ENCODE measurements at places on chromosomes 3 and 15.
A peak's percentile ranks its signal among the peaks of the same experiment; 100 is the strongest.

GRCh38 chr3:27696906-27697305, 25.2 kb downstream of the EOMES start:
- no peak for DNase-seq

DNA sequence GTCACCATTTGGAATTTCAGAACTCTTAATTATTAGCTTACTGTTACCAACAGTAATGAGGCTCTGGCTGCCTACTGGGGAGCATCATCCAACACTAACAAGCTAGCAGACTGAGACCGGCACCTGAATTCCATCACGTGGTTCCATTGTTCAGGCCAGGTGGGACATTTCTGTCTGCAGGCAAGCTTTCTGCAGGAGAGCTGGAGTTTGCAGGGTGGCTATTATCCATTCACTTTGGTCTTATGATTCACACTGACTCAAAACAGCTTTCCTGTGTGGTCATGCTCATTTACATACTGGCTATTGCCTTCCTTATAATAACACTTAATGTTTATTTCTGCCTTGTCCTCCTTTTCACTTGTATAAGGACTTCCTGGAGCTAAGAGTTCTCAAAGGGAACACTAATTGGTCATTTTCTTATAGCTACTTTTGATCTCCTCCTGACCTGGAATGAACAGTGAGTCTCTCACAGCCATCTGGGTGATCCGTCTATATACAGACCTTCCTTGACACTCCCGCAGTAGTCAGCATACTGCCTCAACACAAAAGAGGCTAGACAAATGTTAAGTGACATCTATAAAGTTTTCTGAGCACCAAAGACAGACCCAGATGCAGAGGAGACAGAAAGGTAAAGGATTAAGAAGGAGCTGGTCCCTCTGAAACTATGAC, 695.4 kb downstream of the FHIT start:
- no peak for DNase-seq

- no peak for DNase-seq
These were observed 131.7 kb downstream of the TNIK start for GRCh38 chr3:171328419-171329082.

DNA sequence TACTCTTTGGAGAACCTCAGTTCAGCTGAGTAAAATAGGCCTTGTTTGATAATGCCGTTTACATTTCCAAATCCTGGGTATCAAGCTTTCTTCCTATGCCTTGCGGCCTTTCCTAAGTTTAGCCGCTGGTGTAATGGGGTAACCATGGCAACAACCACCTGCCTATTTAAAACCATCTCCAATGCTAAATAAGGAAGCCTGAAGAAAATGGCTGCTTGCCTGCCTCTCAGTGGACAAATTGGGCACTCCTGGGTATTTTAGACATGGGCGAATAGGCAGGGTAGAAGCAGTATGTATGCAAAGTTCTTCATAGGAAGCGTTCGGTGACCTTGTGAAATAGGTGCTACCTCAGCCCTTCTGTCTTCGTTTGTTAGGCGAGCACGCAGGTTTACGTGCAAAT, 122.7 kb downstream of the DGKG start:
- peak; percentile 49 for DNase-seq

- no peak for DNase-seq
These were observed 235.4 kb downstream of the EBLN2 start for GRCh38 chr3:73296859-73297258.

GRCh38 chr15:98671060-98672008, 23.0 kb downstream of the IGF1R start:
- DNase-seq: no peak

DNA sequence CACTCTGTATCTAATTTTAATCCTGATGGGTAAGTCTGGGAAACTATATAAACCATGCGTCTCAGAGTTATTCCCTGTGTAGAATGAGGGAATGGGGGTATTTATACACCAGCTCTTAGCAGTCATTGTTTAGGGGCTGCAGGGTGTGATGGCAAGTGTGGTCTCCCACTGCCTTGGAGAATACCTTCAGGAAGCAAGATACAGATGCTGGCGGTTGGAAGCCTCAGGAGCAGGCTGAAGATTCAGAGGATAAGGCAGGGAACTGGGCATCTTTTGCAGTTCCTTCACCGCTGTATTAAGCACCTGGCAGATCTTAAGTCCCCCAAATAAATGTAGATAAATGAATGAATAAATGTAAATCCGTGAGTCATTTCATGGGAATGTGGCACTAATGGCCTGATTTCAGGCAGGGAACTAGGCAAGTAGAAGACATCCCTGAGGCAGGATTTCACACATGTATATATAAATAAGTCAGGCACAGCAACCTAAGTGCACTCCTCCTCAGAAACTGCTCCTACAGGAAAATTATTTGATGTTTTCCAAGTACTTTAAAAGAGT, 209.2 kb upstream of the GADL1 start:
- DNase-seq: no peak

GRCh38 chr3:24261521-24261920, 233.1 kb downstream of the THRB start:
- no peak for DNase-seq

DNA sequence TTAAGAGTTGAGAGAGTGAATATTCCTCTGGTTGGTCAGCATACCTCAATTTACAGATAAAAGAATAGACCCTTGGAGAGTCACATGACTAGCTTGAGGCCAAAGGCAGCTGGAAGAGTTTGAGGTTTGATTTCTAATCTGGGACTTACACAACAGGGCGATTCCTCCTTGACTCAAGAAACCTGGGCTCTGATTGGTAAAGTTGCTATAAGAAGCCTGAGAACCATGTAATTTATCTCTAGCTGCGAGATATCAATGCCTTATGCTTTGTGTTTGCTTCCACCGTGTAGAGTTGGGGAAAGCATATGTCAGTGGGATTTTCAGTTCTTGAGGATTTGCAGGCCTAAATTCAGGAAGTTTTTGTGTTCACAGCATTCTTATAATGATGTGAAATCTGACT, 206.0 kb downstream of the KLHL25 start:
- DNase-seq: no peak

GRCh38 chr3:84679211-84679610, 279.6 kb upstream of the CADM2 start:
- DNase-seq: no peak

- DNase-seq: peak; percentile 39
These were observed 161.6 kb downstream of the GAP43 start for GRCh38 chr3:115784739-115785536.

- DNase-seq: peak; percentile 83
These were observed 714.8 kb downstream of the FHIT start for GRCh38 chr3:60536420-60536819.

GRCh38 chr3:77321646-77322045, 281.7 kb downstream of the ROBO2 start:
- DNase-seq: no peak

GRCh38 chr15:32716216-32716914, 1.4 kb upstream of the GREM1 start:
- DNase-seq: peak; percentile 50

- DNase-seq: no peak
These were observed 42.1 kb downstream of the CDCP1 start for GRCh38 chr3:45103753-45104714.

GRCh38 chr15:38164061-38164460, 88.6 kb upstream of the SPRED1 start:
- no peak for DNase-seq

DNA sequence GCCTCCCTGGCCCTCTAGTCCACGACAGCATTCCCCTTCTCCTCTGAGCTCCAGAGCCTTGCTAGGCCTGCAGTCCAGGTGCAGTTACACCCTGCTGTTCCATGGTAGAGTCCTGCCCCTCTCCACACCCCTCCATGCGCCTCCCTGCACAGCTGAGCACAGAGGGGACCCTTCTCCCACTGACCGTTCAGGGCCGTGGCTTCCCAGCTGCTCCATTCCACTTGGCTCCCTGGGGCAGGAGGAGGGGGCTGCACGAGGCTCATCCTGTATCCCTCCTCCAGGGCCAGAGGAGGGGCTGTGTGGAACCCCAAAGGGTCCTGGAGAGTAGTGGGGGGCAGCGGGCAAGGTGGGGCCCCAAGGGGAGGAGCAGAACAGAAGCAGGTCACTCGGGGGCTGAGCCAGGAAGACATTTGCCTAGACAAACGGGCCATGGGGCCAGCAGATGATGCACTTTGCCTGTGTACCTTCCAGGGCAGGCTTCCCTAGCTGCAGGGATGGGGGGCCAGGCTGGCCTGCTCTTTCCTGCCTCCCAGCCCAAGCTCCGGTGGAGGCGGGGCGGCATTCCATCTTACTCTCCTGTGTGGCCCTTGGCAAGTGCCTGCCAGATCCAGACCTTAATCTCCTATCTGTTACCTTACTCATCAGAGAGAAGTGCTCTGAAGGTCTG, 20.7 kb upstream of the GOLGA6C start:
- DNase-seq: no peak

- no peak for DNase-seq
These were observed 22.4 kb upstream of the IL16 start for GRCh38 chr15:81174125-81174791.

- no peak for DNase-seq
These were observed 124.3 kb upstream of the PTX3 start for GRCh38 chr3:157312376-157312745.

DNA sequence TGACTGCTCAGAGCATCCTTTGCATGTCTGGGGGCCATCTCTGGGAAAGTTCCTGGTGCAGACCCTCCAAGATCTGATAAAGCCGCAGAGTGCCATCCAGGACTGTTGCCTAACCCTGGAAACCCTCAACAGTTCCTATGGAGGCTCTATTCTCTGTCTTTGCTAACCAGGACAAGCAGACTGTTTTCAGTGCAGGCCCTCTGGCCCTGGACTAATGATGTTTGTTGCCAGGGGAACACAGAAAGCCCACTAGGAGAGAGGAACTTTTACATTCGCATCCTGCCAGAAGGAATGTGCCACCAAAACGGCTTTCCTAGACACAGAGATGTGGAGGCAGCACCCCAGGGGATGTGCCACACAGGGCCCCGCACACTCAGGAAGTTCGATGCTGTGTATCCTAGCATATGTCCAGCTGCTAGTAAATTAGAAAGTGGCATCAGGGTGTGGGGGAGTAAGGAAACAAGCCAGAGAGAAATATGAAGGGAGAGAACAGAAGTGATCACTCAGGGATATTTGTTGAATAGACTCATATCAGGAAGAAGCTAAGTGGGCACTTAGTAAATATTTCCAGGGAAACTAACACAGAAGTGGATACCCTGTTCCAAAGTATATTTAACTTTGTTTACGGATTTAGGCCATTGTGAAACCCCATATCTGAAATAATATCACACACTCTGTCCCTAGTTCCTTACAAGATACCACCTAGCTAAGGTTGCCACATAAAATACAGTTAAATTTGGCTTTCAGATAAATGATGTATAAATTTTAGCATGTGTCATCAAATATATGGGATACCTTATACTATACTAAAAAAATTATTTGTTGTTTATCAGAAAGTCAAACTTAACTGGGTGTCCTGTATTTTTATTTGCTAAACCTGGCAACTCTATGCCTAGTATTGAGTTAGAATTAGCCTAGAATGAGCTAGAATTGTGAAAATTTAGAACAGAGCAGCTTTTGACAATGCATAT, 29.9 kb upstream of the TMOD3 start:
- DNase-seq: no peak
